ENCODE measurements at places on chromosomes 2 and 18.

GRCh38 chr18:46939337-46939963, 22.0 kb downstream of the KATNAL2 start:
- DNase-seq, result no peak

GRCh38 chr2:181861379-181861778, 30.2 kb upstream of the ITPRID2 start:
- DNase-seq, result no peak

GRCh38 chr2:61266632-61267505, 104.9 kb downstream of the C2orf74 start:
- no peak for DNase-seq

GRCh38 chr2:160110674-160111239, 48.3 kb upstream of the PLA2R1 start:
- no peak for DNase-seq

Measured in activated CD8-positive, alpha-beta memory T cell treated with anti-CD3 and anti-CD28 coated beads, Interleukin-2, amount 50 U/mL, for 4 hours (primary cell).